ENCODE measurements at places on chromosomes 11 and 22. TPM values are rescaled to one million over a fixed set of nuclear protein-coding genes. Genes with fewer than 3 reads are reported as not detected.

The CECR2 gene
- total RNA-seq: not detected

The ABCC8 gene
- total RNA-seq: not detected

The VSIG10L2 gene
- not detected for total RNA-seq

The GSTT4 gene
- not detected for total RNA-seq

The GPHA2 gene
- not detected for total RNA-seq

The DCDC1 gene
- 3.2 TPM for total RNA-seq
